NCI-H1092 (cell line): ENCODE measurements at places on chromosomes 2 and 18.

DNA sequence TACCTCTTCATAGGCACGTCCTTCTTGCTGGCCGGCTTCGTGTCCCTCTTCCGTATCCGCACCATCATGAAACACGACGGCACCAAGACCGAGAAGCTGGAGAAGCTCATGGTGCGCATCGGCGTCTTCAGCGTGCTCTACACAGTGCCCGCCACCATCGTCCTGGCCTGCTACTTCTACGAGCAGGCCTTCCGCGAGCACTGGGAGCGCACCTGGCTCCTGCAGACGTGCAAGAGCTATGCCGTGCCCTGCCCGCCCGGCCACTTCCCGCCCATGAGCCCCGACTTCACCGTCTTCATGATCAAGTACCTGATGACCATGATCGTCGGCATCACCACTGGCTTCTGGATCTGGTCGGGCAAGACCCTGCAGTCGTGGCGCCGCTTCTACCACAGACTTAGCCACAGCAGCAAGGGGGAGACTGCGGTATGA is 2.3 kb downstream of the FZD7 start:
- DNase-seq: no peak

GRCh38 chr2:12430407-12431133 is 286.2 kb upstream of the TRIB2 start:
- DNase-seq: no peak

GRCh38 chr2:133937669-133938068 is 316.2 kb upstream of the MGAT5 start:
- DNase-seq: no peak

DNA sequence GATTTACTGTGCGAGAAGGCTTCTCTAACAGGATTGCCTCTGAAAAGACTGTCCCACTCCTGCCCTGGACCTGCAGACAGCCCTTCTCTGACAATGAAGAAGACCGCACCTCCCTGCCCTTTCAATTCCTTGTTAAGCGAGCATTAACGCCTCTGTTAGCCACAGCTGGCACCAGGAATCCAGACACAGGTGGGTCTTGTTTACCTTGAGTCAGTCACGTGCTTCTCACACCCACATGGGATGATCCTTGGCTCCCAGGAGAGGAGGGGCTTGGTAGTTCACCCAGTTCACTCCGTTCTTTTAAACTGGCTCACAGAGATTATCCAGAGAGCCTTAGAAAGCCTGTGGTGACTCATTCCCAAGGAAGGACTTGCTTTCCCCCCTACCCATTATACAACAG is 410.5 kb upstream of the MEIS1 start:
- DNase-seq: no peak
